Activated CD4-positive, alpha-beta T cell treated with anti-CD3 and anti-CD28 coated beads, Interleukin-2, Interleukin-4, amounts not matched to agents 100 ng/mL and 50 ng/mL, durations not matched to agents 16 hours and 8 hours (primary cell): ENCODE measurements at places on chromosomes 5 and 9.

- no peak for DNase-seq
These were observed 1.7 kb upstream of the ALDH1A1 start for GRCh38 chr9:72954431-72955125.

GRCh38 chr5:28580616-28581015, 1542.2 kb upstream of the CDH9 start:
- DNase-seq: no peak

DNA sequence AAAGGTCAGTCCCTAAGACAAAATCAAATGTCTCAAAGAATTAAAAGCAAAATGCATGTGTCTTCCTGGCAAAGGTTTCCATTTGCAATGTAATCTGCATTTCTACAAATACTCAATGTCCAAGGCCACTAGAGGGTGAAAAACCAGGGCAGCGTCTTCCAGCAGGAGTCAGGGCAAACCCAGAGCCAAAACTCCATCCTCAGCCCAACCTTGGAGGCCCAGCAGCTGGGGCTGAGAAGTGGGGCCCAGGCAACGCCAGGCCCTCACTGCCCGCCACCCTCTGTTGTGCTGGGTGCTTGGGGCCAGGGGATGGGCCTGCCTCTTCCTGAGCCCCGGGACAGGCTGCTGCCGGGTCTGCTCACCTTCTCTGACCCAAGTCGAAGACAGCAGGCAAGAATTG, 200.1 kb downstream of the PAX5 start:
- DNase-seq: no peak

DNA sequence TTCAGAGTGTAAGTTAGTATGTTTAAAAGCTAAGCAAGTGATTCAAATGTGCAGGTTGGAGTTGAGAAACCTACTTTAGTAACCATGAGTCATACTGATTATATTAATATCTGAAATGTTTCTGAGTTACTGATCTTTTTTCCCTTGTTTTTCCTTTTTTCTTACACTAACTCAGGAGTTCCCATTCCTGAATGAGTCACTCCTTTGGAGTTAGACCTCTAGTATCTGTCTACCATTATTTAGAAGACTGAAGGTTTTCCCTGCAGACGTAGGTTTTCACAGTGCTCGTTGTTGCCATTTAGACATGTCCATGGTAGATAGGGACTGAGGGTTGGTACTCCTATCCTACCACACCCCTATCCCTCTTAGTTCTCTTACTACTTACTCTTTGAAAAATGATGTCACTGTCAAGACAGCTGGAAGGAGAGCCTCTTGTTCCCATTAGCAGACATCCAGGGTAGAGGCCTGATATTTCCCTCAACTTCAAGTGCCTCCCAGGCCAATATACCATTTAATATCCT, 20.2 kb downstream of the OCLN start:
- DNase-seq: no peak

DNA sequence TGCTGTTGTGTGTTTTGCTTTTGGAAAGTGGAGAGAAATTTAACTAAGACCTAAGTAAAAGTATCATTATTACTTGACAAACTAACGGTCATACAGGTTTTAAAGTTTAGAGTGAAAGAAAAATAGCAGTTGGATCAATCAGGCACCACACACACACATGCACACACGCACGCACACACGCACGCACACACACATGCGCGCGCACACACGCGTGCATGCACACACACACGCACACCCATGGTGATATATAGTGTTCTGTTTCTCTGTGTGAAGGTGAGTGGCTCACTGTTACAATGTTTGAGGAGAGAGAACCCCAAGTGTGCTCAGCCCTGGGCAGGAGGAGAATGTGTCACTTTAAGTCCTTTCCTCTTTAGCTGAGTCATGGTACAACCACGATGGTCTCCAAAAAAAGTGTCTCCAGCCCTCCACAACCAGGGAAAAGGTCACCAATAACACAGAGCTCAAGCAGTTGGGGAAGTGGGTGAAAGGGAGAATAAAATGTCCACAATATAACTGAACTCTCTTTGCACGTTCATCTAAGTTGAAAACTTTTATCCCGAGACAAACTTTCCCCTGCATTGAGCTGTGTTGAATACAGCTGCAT, 3.2 kb downstream of the ZNF366 start:
- DNase-seq: no peak

GRCh38 chr5:146698651-146699050, 179.9 kb downstream of the PPP2R2B start:
- DNase-seq: no peak
